CD4-positive, CD25-positive, alpha-beta regulatory T cell (primary cell): ENCODE measurements at places on chromosomes 2 and 18. TPM values are rescaled to one million over a fixed set of nuclear protein-coding genes. Genes with fewer than 3 reads are reported as not detected.

ESPNL gene
- not detected for total RNA-seq

APCDD1 gene
- total RNA-seq = not detected

DCTN1 gene
- 83.5 TPM for total RNA-seq

CCDC74A gene
- total RNA-seq = 0.49 TPM

C2orf15 gene
- 2.0 TPM for total RNA-seq

IL1F10 gene
- total RNA-seq = not detected

PLCD4 gene
- total RNA-seq = 0.12 TPM

SP140 gene
- 100 TPM for total RNA-seq

CWC22 gene
- 19.3 TPM for total RNA-seq

NAT8 gene
- total RNA-seq = not detected

FAHD2B gene
- total RNA-seq = 22.9 TPM

KHK gene
- total RNA-seq = 5.3 TPM

GCKR gene
- total RNA-seq = not detected

EFHD1 gene
- 1.3 TPM for total RNA-seq

EDAR gene
- 3.2 TPM for total RNA-seq

KIF5C gene
- 7.7 TPM for total RNA-seq

GPR45 gene
- total RNA-seq = not detected

MYOM1 gene
- 1.4 TPM for total RNA-seq

CFAP221 gene
- total RNA-seq = not detected

GPR35 gene
- total RNA-seq = 11.0 TPM
